ENCODE measurements at places on chromosomes 5 and 9. TPM values are rescaled to one million over a fixed set of nuclear protein-coding genes. Genes with fewer than 3 reads are reported as not detected.

- H3K27ac ChIP-seq: peak overlapping the region; percentile 88
- DNase-seq: no peak
- H3K36me3 ChIP-seq: peaks cover 3% of the 10 kb centered on the region
- peaks cover 7% of the 10 kb centered on the region for H3K4me1 ChIP-seq
- peaks cover 10% of the 10 kb centered on the region for H3K27me3 ChIP-seq
These were observed 73.0 kb upstream of the IL17B start for GRCh38 chr5:149452007-149452664.

- DNase-seq: no peak
- peak overlapping the region; percentile 99 for H3K27ac ChIP-seq
- H3K4me1 ChIP-seq: peaks cover 27% of the 10 kb centered on the region
- peak overlapping the region; percentile 75 for H3K4me3 ChIP-seq
These were observed 6.9 kb upstream of the KIF2A start for GRCh38 chr5:62299101-62299500.

The PCDHGA2 gene
- total RNA-seq: not detected

The ARSB gene
- 8.6 TPM for total RNA-seq

The CMYA5 gene
- total RNA-seq: 0.23 TPM

DNA sequence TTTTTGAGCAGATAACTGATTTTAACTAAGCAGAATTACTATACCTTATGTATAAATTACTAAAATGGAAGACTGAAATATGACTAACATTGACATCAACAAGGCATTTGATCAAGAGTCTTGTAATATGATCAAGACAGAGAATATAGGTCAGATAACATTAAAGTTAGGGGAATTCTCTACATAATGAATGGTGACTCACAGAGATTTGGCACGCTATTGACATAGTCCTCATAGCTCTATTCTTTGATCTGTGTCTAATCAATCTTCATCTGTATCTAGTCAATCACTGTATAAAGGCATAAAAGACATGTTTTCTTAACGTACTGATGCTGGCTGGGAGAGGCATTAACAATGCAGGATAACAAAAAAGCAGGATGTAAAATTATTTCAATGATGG lies 17.4 kb downstream of the ABITRAM start:
- H3K4me1 ChIP-seq: no peaks in the 10 kb centered on the region
- H3K4me3 ChIP-seq: no peak overlapping the region
- no peak overlapping the region for H3K27ac ChIP-seq
- DNase-seq: no peak
- no peaks in the 10 kb centered on the region for H3K27me3 ChIP-seq

DNA sequence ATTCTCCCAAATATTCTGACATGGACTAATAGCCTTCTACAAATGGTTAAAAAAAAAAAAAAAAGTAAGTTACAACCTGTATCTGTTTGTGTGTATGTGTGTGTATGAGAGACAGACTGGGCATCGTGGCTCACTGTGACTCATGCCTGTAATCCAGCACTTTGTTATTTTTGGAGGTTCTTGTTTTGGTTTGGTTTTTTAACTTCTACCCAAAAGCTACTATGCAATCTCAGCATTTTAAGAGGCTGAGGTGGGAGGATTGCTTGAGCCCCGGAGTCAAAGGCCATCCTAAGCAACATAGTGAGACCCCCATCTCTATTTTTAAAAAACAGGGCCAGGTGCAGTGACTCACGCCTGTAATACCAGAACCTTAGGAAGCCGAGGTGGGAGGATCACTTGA lies 17.6 kb upstream of the HAVCR1 start:
- peaks cover 2% of the 10 kb centered on the region for H3K36me3 ChIP-seq
- no peaks in the 10 kb centered on the region for H3K27me3 ChIP-seq
- no peaks in the 10 kb centered on the region for H3K4me1 ChIP-seq
- no peak overlapping the region for H3K27ac ChIP-seq
- no peak for DNase-seq
- no peak overlapping the region for H3K4me3 ChIP-seq

The UBLCP1 gene
- total RNA-seq: 20.8 TPM

The FOXD4L3 gene
- total RNA-seq: not detected

The FREM1 gene
- total RNA-seq: not detected

The CORO2A gene
- 16.6 TPM for total RNA-seq

The C9orf153 gene
- 0.21 TPM for total RNA-seq

DNA sequence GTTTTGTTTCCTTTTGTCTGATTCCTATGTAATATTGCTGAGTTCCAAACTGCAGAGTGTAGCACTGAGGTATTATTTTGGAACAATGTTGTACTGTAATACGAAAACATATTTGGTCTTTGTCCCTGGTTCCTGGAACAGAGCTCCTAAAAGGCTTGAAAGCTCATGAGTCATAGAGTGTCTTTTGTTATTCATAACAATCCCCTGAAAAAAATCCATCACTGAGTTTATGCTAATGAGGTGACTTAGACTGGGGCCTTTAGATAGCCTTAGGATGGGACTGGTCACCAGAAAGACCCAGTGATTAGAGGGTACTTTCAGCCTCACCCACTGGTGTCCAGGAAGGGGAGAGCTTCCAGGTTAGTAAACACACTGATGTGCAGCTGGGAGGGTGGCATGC lies 132.7 kb upstream of the POU5F2 start:
- DNase-seq: no peak
- no peaks in the 10 kb centered on the region for H3K27me3 ChIP-seq
- peaks cover 8% of the 10 kb centered on the region for H3K36me3 ChIP-seq
- no peak overlapping the region for H3K4me3 ChIP-seq

- H3K36me3 ChIP-seq: no peaks in the 10 kb centered on the region
- no peaks in the 10 kb centered on the region for H3K27me3 ChIP-seq
- H3K4me3 ChIP-seq: no peak overlapping the region
These were observed 126.9 kb downstream of the TLE1 start for GRCh38 chr9:81562231-81563019.

DNA sequence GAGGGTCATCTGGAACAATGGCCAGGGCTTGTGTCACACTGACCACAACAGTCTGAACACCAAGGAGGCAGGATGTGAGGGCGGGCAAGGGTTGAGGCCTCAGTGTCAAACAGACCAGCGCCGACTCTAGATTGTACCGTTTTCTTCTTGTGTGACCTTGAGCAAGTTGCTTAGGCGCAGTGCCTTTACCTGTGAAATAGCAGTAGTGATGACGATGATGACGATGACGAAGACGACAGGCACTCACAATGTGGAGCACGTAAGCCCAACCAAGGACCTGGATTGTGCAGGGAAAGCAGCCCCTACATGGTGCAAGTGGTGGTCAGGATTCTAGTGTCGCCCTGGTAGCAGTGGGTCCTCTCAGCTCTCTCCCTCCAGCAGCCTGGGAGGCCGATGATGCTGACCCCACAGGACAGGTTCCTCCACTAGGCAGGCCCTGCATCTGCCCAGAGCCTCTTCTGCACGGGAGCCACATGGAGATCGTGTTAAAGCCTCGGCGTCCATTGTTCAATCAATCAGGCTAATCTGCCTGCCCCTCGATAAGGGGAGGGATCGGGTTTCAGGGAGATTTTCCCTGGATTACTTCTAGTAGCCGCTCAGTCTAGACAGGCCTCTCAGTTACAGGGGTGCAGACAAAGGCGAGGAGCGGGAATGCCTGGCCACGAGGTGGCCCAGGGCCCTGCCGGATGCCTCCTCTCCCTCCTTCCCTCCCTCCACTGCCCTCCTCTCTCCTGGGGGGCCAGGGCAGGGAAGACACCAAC lies 91.7 kb downstream of the MACROH2A1 start:
- H3K27me3 ChIP-seq: peaks cover 45% of the 10 kb centered on the region
- no peak overlapping the region for H3K27ac ChIP-seq
- H3K4me1 ChIP-seq: peaks cover 3% of the 10 kb centered on the region
- H3K36me3 ChIP-seq: peaks cover 4% of the 10 kb centered on the region

- no peaks in the 10 kb centered on the region for H3K27me3 ChIP-seq
- no peak overlapping the region for H3K27ac ChIP-seq
- peaks cover 2% of the 10 kb centered on the region for H3K36me3 ChIP-seq
- DNase-seq: no peak
- no peaks in the 10 kb centered on the region for H3K4me1 ChIP-seq
These were observed 119.5 kb downstream of the HMHB1 start for GRCh38 chr5:143931476-143931875.

- no peak overlapping the region for H3K27ac ChIP-seq
- no peak for DNase-seq
- H3K4me3 ChIP-seq: no peak overlapping the region
- H3K36me3 ChIP-seq: peaks cover 3% of the 10 kb centered on the region
- peaks cover 6% of the 10 kb centered on the region for H3K4me1 ChIP-seq
- no peaks in the 10 kb centered on the region for H3K27me3 ChIP-seq
These were observed 101.0 kb downstream of the STARD4 start for GRCh38 chr5:111411301-111411700.

- no peaks in the 10 kb centered on the region for H3K36me3 ChIP-seq
- H3K27ac ChIP-seq: no peak overlapping the region
- no peaks in the 10 kb centered on the region for H3K4me1 ChIP-seq
- H3K4me3 ChIP-seq: no peak overlapping the region
- peaks cover 10% of the 10 kb centered on the region for H3K27me3 ChIP-seq
These were observed 109.0 kb downstream of the DPYSL3 start for GRCh38 chr5:147400881-147401280.

The PCDHGB2 gene
- total RNA-seq: 0.45 TPM

DNA sequence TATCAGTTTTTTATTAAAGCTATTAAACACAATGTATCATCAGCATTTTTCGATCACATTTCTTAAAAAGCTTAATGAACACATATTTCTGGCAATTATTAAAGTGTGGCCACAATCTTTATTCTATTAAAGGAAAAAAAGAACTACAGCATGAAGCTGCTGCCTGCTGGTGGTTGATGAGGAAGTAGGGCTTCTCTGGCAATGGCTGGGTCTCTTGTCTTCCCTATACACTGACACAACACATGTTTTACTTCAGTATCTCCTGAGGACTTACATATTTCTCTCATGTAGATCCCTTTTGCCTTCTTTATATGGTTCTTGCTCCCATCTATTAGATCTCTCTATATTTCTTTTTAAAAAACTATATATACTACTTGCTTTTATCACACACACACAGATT lies 590.7 kb downstream of the RAB3C start:
- H3K27me3 ChIP-seq: peaks cover 8% of the 10 kb centered on the region
- H3K36me3 ChIP-seq: no peaks in the 10 kb centered on the region
- peaks cover 10% of the 10 kb centered on the region for H3K4me1 ChIP-seq

- no peak overlapping the region for H3K4me3 ChIP-seq
- H3K4me1 ChIP-seq: peaks cover 45% of the 10 kb centered on the region
- H3K36me3 ChIP-seq: peaks cover 6% of the 10 kb centered on the region
These were observed 26.7 kb downstream of the ERGIC1 start for GRCh38 chr5:172860520-172861443.

GRCh38 chr5:34735491-34736426 lies 79.6 kb downstream of the RAI14 start:
- H3K36me3 ChIP-seq: no peaks in the 10 kb centered on the region
- H3K27ac ChIP-seq: no peak overlapping the region
- no peaks in the 10 kb centered on the region for H3K27me3 ChIP-seq
- no peaks in the 10 kb centered on the region for H3K4me1 ChIP-seq

DNA sequence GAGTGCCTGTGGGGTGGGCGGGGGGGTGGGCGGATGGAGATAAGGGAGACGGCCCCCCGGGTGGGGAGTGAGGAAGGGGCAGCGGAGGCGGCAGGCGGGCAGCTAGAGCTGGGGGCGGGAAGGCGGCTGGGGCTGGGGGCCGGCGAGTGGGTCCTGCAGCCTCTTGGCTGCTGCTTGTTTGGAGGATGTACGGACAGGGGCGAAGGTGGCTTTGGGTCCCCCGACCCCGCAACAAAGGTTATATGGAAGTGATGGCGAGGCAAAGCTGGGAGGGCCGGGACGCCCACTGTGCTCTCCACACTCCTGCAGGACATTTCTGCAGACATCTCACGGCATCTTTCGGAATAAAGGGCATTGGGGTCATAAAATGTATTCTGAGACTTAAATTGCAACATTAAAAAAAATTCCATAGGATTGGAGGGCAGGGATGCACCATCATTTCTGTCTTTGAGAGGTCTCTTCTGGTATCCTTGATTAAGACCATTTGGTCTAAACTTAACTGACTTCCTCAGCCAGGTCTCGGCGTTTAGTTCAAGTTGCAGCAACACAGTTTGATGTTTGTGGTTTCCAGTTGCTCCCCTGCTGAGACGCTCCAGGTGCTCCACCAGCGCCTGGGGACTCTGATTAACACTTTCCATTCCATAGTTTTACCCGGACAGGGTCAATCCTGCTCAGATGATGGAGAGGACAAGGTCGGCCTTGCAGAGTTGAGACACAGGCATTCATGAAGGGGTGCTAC lies 101.6 kb upstream of the SSBP2 start:
- peaks cover 4% of the 10 kb centered on the region for H3K36me3 ChIP-seq
- no peaks in the 10 kb centered on the region for H3K27me3 ChIP-seq
- DNase-seq: no peak
- H3K4me3 ChIP-seq: peak overlapping the region; percentile 95
- peak overlapping the region; percentile 93 for H3K27ac ChIP-seq

The NUDCD2 gene
- total RNA-seq: 19.5 TPM

- no peak overlapping the region for H3K4me3 ChIP-seq
- H3K27ac ChIP-seq: no peak overlapping the region
- no peaks in the 10 kb centered on the region for H3K36me3 ChIP-seq
- no peaks in the 10 kb centered on the region for H3K4me1 ChIP-seq
These were observed 608.5 kb downstream of the PSAT1 start for GRCh38 chr9:78905387-78905786.

The HSPB3 gene
- not detected for total RNA-seq
